ENCODE measurements at places on chromosomes 2 and 18.

DNA sequence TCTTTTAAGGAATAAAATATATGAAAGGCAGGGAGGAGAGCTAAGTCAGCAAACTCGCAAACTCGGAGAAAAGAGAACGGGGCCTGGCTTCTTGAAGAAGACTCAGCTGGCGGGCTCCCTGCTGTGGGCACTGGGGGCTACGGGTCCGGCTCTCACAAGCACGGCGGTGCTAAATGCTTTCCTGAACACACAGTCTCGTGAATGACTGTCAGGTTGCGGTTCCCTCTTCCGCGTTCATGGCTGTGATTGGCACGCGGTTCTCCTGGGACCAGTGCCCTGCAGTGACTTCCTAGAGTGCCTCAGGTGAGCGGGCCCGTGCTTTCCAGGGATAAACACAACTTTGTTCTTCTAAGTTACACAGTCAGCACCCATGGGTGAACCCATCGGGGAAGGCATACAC lies 208.4 kb downstream of the HDAC4 start:
- DNase-seq = no peak

DNA sequence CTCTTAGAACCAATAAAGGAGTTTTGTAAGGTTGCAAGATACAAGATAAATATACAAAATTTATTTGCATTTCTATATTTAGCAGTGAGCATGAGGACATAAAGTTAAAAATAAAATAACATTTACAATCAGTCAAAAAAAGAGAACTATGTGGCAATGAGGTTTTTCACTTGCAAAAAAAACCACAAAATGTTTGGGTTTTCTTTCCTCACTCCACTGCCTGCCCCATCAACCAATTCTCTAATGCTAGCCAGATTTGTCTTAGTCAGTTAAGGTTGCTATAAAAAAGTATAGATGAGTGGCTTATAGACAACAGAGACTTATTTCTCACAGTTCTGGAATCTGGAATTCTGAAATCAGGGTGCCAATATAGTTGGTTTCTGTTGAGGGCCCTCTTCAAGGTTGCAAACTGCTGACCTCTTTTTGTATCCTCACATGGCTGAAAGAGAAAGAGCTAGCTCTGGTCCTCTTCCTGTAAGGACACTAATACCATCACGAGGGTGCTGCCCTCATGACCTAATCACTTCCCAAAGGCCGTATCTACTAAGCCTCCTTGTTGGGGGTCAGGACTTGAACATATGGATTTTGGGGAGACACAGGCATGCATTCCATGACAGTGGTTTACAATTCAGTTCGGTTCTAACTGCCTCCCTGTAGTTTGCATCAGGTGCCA lies 566.2 kb downstream of the GALR1 start:
- no peak for DNase-seq

DNA sequence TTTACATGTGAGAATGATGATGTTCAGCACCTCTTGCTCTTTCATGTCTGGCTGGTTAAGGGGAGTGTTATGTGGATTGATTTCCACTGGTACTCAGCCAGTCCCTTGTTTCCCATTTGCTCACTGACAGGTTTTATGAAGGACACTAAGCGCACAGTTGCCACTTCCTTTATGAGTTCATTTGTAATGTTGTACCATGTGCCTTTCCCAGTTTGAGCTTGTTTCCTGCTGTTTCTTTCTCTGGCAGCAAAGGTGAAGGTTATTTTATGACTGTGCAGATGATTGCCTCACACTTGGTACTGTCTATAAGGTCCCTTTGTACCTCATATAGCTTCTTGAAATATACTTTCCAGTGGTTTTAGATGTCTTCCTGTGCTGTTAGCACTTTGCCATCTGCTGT lies 1700.5 kb upstream of the TMEFF2 start:
- peak; percentile 72 for DNase-seq

DNA sequence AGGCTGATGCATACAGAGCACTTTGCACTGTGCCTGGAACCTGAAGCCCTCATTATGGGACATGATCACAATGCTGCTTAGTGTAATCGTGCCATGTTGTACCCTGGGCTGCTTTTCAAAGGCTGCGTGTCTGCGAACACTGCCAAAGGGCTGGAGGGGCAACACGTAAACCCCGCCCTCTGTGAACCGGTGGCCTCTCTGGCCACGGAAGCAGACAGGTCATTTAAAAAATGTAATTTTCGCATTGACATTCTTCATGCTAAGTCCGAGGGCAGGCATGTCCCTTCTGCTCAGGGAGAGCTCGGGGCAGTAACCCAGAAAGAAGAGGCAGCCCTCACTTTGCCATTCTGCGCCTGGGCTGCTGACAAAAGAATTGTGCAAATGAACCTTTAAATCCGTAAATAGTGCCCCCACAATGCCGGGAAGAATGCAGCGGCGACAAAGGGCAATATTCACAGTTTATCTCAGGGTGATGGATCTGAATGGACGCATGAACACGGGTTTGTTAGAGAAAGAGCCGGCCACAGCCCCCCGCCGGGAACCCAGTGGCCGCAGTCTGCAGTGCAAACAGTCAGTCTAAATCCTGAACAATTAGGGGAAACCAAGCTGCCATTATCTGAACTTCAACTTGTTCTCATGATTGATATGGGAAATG lies 226.1 kb downstream of the MYCN start:
- no peak for DNase-seq
